Osteocyte (in vitro differentiated cells): ENCODE measurements at places on chromosomes 1 and 21. TPM values are rescaled to one million over a fixed set of nuclear protein-coding genes. Genes with fewer than 3 reads are reported as not detected.

The SPAG17 gene
- total RNA-seq, result not detected in 2 replicates

- no peak for DNase-seq
Measured at GRCh38 chr1:88441022-88441421, 243.1 kb upstream of the PKN2 start.

GRCh38 chr1:184954232-184954995 is 19.9 kb downstream of the NIBAN1 start:
- DNase-seq, result no peak

DNA sequence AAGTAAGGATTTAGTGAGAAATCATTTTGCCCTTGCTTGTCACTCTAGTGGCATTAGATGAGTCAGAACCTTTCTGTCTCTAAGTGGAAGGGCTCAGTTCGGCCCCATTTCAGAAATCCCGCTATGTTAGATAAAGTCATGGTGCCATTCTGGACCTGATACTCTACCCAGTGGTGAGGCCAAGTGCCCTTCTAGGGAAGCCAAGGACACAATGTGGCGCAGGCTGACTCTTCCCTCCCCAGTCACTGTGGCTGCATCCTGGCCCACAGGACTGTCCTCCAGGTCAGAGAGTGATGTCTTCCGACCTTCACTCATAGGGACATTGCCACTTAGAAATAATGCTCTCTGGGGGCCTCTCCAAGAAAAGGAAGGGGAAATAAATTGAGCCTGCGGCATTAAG is 48.3 kb upstream of the MTR start:
- no peak for DNase-seq

DNA sequence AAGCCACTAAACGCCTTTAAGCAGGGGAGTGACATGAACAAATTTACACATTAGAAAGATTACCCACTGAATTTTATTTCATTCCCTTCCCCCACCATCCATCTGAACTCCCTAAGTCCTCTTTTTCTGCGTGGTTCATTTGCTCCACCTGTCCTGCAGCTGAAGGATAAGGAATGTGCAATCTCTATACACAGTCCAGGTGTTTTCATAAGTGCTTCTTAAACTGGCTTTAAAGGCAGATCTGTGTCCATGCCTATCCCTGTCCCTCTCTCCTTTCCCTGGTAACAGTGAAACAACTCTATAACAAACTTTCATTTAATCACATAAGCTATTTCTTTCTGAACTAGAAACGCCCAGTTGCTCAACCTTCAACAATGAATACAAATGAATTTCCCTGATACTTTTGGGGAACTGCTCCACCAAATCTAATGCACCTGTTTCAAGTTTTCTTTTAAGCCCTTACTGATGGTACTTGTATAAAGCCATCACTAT is 8.4 kb downstream of the GSTM3 start:
- no peak for DNase-seq

- no peak for DNase-seq
Measured at GRCh38 chr1:89536555-89537341, 12.1 kb downstream of the LRRC8B start.
